Activated naive CD8-positive, alpha-beta T cell treated with anti-CD3 and anti-CD28 coated beads, Interleukin-2, amount 50 U/mL, for 24 hours (primary cell): ENCODE measurements at places on chromosomes 7 and 10.

- DNase-seq = no peak
Observed at GRCh38 chr10:94902570-94902969, 35.9 kb upstream of the CYP2C9 start.

- no peak for DNase-seq
Observed at GRCh38 chr7:140902303-140902953, 22.3 kb downstream of the BRAF start.

DNA sequence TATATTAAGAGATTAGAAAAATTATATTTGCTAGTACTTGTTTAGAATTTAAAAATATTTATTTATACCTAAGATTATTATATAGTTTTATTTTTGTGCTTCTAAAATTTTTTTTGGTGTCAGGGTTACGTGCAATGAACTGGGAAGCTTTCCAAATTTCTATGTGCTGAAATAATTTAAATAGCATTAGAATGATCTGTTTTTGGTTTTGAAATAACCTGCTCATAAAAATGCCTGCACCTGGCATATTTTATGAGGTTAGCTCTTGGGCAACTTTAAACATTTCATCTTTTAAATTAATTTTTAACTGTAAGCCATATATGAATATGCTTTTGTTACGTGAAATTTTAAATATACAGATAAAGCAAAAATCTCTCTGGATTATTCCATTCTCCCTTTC lies 482.5 kb downstream of the GLRX3 start:
- DNase-seq = no peak

- DNase-seq = no peak
Observed at GRCh38 chr7:64687249-64687648, 21.3 kb downstream of the ZNF107 start.

GRCh38 chr10:117468665-117469064 lies 73.9 kb upstream of the EMX2 start:
- DNase-seq = no peak

GRCh38 chr7:106968160-106968559 lies 76.3 kb upstream of the PRKAR2B start:
- no peak for DNase-seq

DNA sequence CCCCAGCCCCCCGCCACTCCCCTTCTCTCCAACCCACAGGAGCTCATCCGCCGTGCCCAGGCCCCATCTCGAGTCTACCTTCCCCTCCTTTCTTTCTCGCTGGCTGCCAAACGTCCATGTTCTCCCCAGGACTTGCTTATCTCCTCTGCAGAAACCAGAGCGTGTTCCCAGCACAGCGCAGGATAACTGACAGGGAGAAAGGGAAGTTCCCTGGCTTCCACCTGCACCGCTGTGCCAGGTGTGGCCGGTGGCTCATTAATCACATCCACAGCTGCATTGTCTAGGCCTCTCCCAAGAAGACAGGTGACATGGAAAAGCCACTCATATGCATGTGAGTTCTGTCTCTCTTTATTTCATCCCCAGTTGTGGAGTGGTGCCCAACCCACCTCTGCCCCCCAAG lies 113.2 kb downstream of the ITIH5 start:
- no peak for DNase-seq

DNA sequence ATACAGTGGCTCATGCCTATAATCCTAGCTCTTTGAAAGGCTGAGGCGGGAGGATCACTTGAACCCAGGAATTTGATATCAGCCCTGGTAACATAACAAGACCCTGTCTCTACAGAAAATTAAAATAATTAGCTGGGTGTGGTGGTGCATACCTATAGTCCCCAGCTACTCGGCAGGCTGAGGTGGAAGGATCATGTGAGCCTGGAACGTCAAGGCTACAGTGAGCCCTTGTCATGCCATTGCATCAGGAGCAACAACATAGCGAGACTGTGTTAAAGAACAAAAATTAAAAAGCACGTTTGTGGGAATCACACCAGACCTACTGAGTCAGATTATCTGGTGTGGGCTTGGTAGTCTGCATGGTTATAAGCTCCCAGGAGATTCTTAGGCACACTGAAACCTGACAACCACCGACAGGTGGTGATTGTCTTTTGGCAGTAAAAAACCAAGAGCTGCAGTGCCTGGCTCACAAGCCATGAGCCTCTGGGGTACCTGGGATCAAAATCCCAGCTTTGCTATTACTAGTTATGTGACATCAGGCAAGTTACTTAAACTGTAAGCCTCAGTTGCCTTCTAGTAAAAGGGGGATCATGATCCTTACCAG lies 146.9 kb downstream of the SND1 start:
- no peak for DNase-seq

GRCh38 chr10:116371737-116372136 lies 47.5 kb downstream of the CCDC172 start:
- DNase-seq = no peak

- no peak for DNase-seq
Observed at GRCh38 chr10:95467162-95467599, 94.0 kb downstream of the SORBS1 start.

DNA sequence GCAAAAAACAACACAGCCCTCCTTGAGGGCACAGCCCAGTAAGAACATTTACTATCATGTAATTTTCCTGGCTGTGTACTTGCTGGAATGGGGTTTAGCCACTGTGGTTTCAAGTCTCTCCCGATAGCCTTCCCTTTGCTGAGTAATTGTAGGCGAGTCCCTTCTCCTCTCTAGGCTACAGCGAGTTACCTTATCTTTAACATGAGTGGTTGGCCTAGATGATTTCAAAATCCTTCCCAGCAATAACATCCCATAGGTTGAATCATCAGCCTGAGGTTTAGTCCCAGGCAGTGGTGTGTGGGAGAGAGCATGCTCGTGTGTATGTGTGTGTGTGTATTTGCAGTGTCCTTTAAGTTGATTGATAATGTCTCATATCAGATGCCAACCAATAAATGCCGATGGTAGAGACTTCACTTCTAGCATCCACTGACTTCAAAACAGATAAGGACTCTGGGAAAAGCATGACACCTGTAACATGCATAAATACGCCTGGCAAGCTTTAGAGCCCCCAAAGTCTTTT lies 142.9 kb upstream of the ZMIZ1 start:
- no peak for DNase-seq
